HT1080 (cell line): ENCODE measurements at places on chromosomes 16 and 17.

GRCh38 chr17:1104222-1104621, 75.6 kb downstream of the ABR start:
- DNase-seq: no peak

DNA sequence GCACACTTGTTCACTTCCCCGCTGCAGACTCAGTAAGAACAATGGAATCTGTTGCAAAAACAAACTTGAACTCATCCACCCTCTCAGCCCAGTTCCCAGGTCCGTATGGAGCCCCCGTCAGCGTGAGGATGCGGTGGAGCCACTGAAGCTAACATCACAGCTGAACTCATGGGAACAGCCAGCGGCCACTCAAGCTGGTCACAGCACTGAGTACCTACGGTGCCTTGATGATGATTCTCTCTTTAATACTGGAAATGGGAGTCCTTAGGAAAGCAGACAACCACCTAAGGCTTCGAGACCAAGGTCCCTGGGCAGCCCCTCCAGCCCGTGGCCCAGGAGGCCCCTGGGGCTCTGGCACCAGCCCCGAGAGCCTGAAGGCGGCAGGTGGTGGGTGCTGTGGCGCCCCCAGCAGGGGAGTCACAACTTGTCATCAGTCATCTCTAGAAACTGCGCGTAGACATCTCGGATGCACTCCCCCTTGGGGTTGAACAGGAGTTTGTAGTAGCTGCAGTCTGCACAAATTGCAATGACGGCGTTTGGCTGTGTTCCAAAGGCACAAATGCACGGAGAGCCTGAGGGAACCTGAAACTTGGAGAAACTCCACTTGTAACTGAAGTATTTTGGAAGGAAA, 31.0 kb upstream of the RHOT1 start:
- DNase-seq: no peak

GRCh38 chr16:84643180-84643583, 5.1 kb upstream of the KLHL36 start:
- DNase-seq: peak; percentile 49

- DNase-seq: no peak
Measured at GRCh38 chr17:60602385-60602742, 2.4 kb downstream of the PPM1D start.

GRCh38 chr17:846901-847843, 65.0 kb downstream of the MRM3 start:
- DNase-seq: no peak

DNA sequence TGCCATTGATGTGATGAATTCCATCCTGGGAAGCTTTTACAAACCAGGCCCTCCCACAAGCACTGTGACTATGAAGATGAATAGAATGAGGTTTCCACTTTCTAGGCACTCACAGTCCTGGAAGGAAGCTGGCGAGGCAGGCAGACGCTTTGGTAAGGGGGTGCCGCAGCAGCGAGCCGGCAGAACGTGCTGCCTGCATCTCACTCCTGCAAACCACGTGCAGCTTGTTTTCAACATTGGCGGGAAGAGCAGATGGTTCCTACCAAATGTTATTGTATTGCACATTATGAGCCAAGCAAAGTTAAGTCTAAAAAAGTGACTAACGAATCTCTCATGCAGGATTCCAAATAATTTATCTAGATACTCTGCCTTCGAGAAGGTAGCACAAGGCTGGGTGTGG, 3.7 kb upstream of the DNAI2 start:
- no peak for DNase-seq

DNA sequence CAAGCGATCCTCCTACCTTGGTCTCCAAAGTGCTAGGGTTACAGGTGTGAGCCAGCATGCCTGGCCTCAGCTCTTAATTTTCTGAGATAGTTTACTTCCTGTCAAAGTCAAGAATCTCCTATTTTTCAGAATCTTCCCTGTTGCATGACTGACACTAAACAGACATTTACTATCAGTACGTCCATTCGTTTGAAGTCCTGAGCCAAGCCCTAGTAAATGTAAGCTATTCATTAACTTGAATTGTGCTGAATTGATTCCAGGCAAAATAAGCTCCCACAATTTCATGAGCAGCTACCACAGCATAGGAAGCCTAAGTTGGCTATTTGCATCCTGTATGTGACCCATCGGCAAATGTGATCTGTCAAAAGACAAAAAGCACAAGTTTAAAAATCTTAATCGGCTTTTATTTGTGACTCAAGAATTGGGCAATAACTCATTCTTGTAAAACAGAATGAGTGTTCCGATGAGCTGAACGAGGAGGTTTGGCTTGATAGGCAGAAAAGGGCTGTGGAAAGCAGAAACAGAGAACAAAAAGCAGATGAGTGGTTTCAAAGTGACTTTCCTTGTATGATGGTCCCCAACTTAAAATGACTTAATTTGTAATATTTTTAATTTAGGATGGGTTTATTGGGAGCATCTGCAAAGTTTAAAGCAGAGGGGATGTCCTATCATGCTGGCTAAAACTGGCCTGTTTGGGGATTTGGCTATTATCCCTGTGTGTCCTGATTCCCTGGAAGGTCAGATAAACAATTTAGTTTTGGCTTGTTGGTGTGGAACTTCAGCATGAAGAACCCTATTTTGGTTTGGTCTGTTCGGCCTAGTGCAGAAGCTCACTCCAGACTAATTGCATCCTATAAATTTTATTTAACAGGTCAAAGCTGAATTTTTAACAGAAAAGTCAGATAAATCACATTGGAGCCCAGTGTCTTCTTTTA, 14.2 kb downstream of the RNF112 start:
- no peak for DNase-seq

GRCh38 chr17:75516619-75517296, 430 bp downstream of the TSEN54 start:
- no peak for DNase-seq

DNA sequence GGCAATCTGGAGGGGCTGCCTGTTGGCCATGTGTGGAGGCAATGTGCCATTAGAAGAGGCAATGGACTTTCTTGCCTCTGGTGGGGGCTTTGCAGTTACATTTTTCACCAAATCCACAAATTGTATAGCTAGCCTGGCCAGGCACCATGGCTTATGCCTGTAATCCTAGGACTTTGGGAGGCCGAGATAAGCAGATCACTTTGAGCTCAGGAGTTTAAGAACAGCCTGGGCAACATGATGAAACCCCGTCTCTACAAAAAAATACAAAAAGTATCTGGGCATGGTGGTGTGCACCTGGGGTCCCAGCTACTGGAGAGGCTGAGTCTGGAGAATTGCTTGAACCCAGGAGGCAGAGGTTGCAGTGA, 2.7 kb upstream of the RNF112 start:
- DNase-seq: no peak

DNA sequence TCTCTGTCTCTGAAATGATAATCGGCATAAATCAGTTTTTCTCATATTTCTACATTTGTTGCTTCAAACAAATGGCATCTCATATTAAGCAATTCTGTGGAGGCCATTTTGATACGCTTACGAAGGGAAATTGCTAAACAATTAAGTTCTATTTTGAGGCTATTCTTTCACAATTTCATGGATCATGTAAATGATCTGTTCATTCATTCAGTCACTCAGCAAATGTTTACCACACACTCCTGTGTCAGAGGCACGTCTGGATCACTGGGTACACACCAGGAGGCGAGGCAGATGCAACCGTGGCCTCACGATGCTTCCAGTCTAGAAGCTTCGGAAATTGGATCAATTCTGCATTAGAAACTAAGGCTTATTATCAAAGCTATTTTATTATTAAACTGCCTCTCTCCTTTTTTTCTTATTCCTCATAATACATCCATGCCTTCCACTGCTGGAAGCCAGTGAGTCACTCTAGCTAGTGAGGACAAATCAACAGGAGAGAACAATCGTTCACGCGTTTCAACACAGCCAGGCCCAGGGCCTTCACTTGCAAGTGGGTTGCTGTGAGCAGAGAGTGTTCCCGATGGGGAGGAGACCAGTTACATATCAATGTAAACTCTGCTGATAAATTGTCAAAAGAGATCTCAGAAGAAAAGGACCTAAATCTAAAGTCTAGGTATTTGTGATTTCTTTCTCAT, 11.3 kb upstream of the SLC39A11 start:
- no peak for DNase-seq

DNA sequence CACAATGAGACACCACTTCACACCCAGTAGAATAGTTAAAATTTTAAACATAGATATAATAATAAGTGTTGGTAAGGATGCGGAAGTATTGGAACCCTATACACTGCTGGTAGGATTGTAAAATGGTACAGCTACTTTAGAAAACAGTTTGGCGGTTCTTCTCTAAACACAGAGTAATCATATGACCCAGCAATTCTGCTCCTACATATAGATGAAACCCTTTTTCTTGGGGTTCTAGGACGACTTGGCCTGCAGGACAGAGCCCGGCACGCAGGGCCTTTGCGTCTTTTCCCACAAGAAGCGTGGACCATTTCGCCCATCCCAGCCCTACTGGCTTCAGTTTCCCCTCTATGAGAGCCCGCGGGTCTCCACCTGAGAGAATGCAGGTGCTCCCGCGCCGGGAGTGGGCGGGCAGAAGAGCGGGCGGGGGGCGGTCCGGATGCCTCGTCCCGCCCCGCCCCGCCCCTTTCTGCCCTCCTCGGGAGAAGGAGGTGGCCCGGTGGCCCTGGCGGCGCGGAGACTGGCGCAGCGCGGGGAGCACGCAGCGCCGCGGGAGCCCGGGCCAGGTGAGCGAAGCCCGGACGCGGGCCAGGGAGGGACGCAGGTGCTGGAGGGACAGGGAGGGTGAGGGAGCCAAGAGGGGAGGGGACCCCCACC, at the start of gene SDR42E2:
Gene SDR42E2 (plus strand): TSS at position 508 of the 657 bp plus-strand sequence. CDS start 3,077 bp downstream, outside the sequence.
- no peak for DNase-seq
